ENCODE measurements at places on chromosomes 1 and 21. TPM values are rescaled to one million over a fixed set of nuclear protein-coding genes. Genes with fewer than 3 reads are reported as not detected.

DNA sequence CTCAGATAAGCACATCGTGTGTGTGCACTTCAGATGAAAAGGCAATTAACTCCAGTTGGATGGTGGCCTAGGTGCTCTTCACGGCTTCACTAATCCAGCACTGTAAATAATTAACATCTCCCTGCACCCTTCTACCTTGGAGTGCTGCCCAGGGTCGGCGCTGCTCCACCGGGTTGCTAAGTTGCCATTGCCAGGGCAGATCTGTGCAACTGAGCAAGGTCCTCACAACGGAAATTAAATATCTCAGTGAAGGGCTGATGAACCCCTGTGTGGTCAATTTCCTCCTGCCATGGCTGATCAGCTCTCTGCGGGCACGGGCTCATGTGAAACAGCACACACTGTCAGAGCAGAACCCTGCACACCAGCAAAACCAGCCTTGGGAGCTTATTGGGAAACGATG, 63.2 kb downstream of the SYDE2 start:
- no peak for DNase-seq

DNA sequence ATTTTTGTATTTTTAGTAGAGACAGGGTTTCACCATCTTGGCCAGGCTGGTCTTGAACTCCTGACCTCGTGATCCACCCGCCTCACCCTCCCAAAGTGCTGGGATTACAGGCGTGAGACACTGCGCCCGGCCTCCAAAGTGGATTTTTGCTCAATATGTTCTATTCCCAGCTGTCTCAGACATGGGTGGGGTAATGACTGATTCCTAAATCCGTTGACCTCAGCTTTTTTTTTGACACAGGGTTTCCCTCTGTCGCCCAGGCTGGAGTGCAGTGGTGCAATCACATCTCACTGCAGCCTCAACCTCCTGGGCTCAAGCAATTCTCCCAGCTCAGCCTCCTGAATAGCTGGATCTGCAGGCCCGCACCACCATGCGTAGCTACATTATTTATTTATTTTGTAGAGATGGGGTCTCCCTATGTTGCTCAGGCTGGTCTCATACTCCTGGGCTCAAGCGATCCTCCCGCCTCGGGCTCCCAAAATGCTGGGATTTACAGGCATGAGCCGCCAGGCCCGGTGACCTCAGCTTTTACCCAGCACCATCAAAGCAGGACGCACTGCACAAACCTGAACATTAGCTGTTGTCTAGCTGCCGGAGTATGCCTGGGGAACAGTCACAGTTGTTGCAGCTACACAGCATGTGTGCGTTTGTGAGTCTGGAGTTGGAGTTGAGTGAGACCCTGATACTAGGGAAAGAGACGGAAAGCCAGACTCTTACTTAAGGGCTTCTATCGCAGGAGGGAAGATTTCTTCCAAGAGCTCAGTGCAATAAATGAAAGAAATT, 43.7 kb upstream of the PSEN2 start:
- no peak for DNase-seq

- DNase-seq, result peak; percentile 14
Observed at GRCh38 chr1:50308878-50309277, 114.4 kb downstream of the DMRTA2 start.

- peak; percentile 83 for DNase-seq
Observed at GRCh38 chr1:44970317-44970716, 16.1 kb downstream of the EIF2B3 start.

GRCh38 chr1:113219377-113219776, 146.4 kb downstream of the LRIG2 start:
- DNase-seq, result no peak

GRCh38 chr1:2642131-2642559, 9.3 kb upstream of the MMEL1 start:
- no peak for DNase-seq

- DNase-seq, result no peak
Observed at GRCh38 chr1:157021688-157022087, 23.9 kb downstream of the ARHGEF11 start.

GNPAT gene
- total RNA-seq, result 32.5 TPM

SFN gene
- total RNA-seq, result 14.5 TPM

SLFNL1 gene
- 0.14 TPM for total RNA-seq

MPZ gene
- total RNA-seq, result 2.3 TPM

HSD3B1 gene
- total RNA-seq, result 2.8 TPM
